ENCODE measurements at places on chromosomes 5 and 9.

- no peak for DNase-seq
Observed at GRCh38 chr5:130280528-130281217, 376.4 kb downstream of the CHSY3 start.

DNA sequence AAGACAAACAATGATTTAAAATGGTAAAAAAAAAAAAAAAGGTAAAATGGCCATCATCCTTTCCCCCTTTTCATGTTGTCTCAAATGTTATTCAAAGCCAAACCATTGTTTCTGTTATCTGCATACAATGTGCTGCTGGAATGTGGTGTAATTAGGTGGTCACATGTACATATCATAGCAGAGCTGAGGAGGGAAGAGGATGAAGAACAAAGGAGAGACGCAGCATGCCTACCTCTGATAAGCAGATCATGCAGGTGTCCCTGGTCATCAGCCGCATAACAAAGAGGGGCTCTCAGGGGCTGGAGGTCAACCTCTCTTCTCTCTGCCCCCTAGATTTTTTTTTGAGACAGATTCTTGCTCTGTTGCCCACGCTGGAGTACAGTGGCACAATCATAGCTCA lies 141.0 kb downstream of the CARTPT start:
- DNase-seq: no peak

DNA sequence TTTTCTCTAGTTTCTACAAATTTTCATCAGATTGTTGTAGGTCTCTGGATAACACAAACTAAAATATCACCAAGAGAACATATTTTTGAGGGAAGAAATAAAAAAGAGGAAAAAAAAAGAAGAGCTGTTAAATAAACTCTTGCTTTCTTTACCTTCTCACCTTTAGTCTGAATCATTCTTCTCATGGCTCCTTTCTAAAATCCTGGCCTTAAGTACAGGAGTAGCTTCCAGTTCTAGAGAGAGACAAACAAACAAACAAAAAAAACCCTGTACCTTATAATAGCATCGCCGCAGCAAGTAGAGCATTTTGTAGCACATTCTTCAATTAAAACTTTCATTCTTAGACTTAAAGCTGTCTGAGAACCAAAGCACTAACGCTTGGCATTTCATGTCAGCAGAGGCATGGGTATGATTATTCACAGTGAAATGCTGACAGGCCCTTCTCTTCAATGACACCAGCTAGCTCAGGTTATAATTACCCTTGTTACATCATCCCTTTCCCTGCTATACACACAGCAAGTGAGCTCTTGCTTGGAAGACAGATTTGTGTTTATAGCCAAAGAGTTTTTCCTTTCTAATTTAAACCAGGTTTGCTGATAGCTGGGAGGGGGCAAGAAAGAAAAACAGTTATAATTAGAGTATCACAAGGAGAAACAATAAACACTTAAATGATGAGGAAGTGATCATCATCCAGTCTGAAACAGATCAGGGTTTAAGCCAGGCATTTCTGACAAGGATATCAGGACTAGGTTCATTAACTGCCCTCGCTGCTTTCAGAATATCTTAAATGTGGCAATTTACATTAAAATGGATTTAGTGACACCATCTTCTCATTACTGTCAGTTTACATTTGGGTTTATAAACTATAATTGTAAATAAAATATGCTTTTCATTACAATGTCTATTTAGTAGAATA lies 510.9 kb upstream of the ZNF608 start:
- DNase-seq: no peak

DNA sequence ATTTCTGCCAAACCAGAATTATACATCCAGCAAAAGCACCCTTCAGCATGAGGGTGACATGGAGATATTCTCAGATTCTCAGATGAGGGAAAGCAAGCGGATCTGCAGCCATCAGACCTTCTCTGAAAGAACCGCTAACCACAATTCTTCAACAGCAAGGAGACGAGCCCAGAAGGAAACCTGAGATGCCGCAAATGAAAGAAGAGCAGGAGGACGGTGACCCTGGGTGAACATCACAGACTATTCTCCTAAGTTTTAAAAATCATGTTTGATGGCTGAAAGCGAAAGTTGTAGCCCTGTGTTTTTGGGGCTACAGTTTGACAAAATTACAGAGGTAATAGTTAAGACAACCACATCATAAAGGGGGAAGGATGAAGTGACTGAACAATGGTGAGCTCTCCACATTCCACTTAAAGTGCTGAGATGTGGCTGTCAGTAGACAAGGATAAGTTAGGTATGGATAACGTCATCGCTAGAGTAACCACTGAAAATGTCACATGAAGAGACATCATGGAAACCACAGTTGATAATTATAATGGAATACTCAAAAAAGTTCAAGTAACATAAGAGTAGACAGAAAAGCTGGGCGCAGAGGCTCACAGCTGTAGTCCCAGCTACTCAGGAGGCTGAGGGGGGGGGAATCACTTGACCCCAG lies 31.5 kb upstream of the NSMF start:
- DNase-seq: no peak

GRCh38 chr5:863244-863805 lies 12.5 kb upstream of the ZDHHC11 start:
- no peak for DNase-seq

DNA sequence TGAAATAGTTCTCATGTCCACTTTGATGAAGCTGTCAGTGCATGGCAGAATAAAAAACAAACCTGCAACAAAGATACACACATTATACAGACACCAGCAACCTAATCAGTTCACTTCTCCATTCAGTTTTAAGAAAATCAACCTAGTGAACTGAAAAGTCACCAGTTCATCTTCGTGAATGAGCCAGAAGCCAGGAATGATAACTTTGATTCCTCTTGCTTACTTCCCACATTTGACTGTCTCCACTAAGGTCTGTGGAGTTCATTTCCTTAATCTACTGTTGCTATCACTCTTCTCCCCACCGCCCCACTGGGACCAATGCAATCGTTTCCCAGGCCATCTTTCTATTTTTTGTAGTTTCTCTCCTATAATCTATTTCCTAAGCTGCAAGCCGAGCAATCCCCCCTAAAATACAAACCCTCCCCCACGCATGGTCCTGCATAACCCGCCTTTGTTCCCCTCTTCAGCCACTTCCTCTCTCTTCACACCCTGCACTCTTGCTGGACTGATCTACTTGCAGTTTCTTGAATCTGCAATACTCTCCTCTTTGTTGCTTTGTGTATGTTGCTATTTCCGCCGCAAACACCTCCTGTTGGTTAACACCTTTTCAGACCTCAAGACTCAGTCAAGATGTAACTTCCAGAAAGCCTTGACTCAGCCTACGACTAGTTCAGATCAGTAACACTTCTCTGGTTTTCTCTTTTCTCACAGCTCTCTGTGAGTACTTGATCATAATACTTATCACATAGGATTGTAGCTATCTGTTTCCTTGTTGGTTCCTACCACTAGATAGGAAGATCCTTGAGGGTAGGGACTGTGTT lies 16.6 kb downstream of the STOM start:
- DNase-seq: peak; percentile 37

- no peak for DNase-seq
Observed at GRCh38 chr5:89204756-89205155, 321.8 kb upstream of the MEF2C start.

DNA sequence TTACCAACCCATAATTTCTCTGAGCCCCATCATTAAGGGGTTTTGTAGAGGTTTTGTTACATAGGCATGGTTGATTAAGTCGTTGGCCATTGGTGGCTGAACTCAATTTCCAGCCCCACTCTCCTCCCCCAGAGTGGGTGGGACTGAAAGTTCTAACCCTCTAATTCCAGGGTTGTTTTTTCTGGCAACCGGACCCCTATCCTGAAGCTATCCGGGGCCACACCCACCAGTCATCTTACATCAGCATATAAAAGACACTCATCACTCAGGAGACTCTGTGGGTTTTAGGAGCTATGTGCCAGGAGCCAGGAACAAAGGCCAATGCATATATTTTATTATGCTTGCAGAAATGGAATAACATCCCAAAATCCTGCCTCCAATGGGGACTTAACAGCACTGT lies 186.0 kb downstream of the NXNL2 start:
- no peak for DNase-seq

DNA sequence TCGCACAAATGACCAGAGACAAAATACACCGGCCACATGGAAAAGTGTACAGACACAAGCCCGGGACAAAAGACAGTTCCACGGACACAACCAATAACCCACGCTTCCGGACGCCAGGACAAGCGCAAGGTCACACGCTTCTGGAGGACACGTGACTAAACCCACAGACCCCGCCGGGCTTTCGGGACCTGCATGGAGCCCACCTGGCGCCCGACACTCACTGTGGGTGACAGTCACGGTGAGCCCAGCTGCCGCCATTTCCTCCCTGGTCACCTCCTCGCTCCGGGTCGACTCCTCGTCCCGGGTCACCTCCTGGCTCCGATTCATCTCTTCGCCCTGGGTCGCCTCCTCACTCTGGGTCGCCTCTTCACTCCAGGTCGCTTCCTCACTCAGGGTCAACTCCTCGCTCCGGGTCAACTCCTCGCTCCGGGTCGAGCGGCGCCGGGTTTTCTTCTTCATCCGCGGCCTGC lies 470 bp downstream of the BAG1 start:
- DNase-seq: no peak

GRCh38 chr5:110925398-110925797 lies 146.1 kb upstream of the TSLP start:
- no peak for DNase-seq

- no peak for DNase-seq
Observed at GRCh38 chr9:95771556-95772246, 103.8 kb upstream of the ERCC6L2 start.

DNA sequence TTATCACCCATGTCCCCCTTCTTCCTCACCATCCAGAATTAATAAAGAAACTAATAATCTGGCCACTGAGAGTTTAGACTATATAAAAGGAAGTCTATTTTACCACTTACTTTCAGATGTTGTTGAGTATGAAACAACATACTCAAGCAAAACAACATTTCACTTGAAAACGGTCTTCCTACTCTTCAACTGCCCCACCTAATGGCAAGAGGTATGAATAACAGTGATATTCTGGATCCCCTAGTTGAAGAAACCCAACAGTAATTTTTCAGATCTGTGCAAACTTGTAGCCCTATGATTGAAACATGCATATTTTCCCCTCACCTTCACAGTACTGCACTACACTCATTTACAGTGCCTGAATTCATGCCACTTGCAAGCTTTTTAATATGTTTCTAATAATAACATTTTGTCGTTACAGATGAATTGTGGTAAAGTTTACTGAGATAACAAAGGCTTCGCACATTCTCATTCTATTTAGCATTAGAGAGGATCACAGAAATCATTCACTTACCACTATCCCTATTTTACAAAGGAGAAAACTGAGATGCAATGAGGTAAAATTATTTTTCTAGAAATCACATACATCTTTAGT lies 267.9 kb upstream of the PDE4D start:
- DNase-seq: no peak

GRCh38 chr9:95078939-95079338 lies 238.6 kb downstream of the FANCC start:
- no peak for DNase-seq

DNA sequence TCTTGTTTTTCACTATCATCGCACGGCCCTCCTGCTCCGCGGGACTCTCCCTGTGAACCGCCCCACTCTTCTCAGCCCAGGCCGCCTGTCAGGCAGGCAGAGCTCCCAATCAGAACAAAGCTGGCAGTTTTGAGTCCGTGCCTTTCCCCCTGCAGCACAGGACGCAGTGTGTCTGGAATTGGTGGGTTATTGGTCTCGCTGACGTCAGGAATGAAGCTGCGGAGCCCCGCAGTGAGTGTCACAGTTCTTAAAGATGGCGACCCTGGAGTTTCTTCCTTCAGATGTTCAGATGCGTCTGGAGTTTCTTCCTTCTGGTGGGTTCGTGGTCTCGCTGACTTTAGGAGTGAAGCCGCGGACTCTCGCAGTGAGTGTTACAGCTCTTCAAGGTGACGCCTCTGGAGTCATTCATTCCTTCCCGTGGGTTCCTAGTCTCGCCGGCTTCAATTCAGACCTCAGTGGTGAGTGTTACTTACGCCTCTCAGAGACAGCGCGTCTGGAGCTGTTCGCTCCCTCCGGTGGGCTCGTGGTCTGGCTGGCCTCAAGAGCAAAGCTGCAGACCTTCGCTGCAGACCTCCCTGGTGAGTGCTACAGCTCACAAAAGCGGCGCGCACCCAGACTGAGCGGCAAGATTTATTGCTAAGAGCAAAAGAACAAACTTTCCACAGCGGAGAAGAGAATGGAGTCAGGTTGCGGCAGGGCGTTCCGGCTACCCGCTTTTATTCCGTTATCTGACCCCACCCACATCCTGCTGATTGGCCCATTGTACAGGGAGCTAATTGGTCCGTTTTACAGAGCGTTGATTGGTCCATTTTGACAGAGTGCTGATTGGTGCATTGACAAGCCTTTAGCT lies 7.4 kb downstream of the ZDHHC11B start:
- DNase-seq: no peak

GRCh38 chr9:129783516-129784361 lies 19.2 kb upstream of the TOR1B start:
- peak; percentile 38 for DNase-seq

DNA sequence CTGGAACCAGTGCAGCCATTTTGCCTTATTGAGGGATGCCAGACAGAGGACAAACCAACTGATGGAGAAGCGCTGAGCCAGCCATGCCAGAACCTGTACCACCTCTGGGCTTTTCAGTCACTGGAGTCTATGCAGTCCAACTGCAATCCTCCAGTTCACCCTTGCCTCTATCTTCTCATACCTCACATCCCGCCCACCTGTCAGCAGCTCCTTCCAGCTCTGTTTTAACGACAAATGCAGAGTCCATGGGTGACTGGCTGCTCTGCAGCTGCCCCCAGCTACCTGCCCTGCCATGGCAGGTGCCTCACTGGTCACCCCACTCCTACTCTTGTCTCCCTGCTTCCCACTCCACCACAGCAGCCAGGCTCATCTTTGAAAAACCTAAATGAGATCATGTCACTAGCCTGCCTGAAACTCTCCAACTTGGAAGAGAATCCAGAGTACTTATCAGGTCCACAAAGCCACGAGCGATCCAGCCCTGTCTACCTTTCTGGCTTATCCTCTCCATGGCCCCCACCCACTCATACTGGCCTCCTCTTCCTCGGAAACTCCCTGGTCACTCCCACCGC lies 14.0 kb upstream of the ACSL6 start:
- DNase-seq: no peak

DNA sequence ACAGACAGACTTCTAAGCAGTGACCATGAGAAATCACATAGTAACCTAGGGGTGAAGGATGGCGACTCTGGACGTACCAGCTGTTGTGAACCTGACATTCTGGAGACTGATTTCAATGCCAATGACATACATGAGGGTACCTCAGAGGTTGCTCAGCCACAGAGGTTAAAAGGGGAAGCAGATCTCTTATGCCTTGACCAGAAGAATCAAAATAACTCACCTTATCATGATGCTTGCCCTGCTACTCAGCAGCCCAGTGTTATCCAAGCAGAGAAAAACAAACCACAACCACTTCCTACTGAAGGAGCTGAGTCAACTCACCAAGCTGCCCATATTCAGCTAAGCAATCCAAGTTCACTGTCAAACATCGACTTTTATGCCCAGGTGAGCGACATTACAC lies 38.0 kb upstream of the CCDC152 start:
- no peak for DNase-seq

DNA sequence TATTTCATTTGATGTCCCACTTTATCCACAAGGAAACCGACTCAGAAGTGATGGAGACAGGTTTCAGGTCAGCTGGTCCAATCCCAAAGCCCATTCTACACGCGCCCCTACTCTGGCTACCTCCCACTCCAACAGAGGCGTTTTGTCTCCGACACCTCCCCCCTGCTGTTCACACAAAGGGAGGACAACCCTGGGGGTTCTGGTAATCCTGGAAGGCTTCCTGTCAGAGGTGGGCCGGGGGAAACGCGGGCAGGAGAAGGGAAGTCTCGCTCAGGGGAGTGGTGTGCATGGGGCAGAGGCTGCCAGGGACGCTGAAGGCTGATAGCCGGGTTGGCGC lies 39.7 kb upstream of the GABRP start:
- DNase-seq: no peak
